T47D (cell line): ENCODE measurements at places on chromosomes 7 and 10.

DNA sequence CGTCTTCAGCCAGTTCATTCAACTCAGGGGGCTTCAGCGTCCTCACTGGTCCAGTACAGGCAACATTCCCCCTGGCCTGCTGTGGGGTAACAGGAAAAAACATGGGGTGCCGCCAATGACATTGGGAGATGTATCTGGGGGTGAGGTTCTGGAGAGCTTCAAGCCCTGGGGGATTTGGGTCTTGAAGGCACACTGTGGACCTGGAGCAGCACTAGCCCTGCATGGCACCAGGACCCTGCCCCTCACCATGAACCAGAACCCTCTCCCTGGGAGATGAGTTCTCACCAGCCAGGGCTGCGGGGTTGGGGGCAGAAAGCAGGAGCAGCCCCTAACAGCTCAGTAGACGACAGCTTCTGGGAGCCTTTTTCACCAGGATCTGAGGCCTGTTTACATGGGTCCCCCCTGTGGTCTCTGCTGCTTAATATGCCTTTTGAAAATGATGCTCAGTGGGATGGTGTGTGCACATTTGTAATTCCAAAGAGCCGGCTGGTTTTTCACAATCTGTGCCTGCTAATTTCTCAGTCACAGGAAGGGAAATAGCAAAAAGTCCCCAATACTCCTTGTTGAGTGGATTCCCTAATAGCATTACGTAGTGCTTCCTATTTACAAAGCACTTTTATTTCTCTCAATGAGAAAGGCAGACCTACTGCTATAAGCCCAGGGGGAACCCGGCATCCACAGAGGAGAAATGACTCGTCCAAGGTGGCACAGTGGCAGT, 509.5 kb downstream of the RPS24 start:
- DNase-seq, result no peak

DNA sequence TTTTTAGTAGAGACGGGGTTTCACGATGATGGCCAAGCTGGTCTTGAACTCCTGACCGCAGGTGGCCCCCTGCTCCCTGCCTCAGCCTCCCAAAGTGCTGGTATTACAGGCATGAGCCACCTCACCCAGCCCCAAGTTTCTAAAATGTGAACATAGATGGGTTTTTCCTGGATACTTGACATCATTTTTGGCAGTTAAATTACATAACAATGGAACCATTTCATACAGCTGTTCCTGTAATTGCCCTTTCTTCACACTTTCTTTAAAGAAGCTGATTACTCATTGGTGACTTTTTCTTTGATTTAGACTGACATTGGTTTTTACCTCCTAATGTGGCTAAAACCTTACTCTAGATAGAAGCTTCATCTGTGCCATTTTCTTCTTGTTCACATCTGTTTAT, 5.9 kb downstream of the ZKSCAN1 start:
- DNase-seq, result no peak

- no peak for DNase-seq
Observed at GRCh38 chr7:131604841-131605279, 48.4 kb upstream of the PODXL start.

DNA sequence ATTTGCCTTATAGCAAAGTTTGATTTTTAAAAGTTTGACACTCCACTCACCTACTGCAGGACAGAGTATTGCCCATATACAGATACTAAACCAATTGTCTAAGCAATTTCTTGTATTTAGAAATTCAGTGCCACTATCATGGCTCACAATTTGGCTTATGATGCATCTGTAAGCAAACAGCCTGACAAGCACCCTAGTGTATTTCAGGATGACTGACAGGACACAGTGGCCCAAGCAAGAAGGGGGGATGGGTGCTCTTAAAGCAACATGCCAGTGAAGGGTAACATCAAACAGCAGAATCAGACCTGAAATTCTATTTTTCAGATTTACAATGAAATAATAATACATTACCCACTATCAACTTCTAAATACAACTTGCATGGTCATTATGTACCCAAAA, 30.5 kb downstream of the CTNNA3 start:
- DNase-seq, result peak; percentile 62

GRCh38 chr7:2307690-2308107, 6.5 kb downstream of the SNX8 start:
- DNase-seq, result no peak

GRCh38 chr10:133350950-133351329, 3.8 kb downstream of the PRAP1 start:
- DNase-seq, result no peak

- no peak for DNase-seq
Observed at GRCh38 chr10:130809181-130809580, 502.3 kb downstream of the TCERG1L start.

DNA sequence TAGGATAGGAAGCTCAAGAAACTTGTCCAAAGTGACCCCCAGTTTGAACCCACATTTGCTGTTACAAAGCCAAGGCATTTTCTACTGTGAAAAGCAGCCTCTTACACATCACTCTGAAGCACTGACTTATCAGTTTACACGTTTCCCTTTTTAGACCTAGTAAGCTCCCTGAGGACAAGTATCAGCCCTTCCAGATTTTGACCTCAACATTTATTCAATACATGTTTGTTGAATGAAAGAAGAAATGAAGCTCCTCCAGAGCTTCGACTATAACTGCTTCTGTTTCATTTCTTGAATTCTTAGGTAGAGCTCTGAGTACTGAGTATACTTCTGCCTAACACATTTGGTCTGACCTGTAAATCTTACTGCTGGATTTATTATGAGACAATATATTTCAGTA, 2.7 kb downstream of the WASL start:
- DNase-seq, result no peak
